Esophagus muscularis mucosa (tissue), 4 donors: ENCODE measurements at places on chromosomes 6 and 20. TPM values are rescaled to one million over a fixed set of nuclear protein-coding genes. Genes with fewer than 3 reads are reported as not detected.
A peak's percentile ranks its signal among the peaks of the same experiment; 100 is the strongest.

The SNX5 gene
- total RNA-seq, result 63.0 TPM

- DNase-seq, result no peak
- H3K36me3 ChIP-seq, result no peaks in the 10 kb centered on the region
- no peak overlapping the region for H3K4me3 ChIP-seq
- H3K4me1 ChIP-seq, result peaks cover 3% of the 10 kb centered on the region
Observed at GRCh38 chr20:47392721-47393073, 36.2 kb upstream of the ZMYND8 start.

DNA sequence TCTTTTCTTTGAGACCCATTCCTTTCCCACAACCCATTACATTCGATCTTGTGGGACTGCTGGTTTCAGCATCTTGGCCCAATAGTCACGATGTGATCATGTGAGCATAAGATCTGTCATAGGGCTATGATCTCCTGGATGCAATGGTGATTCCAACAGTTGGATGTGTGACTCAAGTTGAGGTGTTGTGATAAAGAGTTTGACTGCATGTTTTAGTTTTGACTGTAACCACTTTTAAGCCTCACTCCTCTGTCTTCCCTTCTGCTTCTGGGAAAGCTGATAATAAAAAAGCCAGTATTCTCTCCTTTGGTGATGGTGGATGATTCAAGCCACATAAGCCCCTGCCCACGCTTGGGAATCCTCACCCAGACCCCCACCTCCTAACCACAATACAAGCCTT, 117.0 kb upstream of the ASCC3 start:
- no peak overlapping the region for H3K27ac ChIP-seq
- H3K36me3 ChIP-seq, result no peaks in the 10 kb centered on the region
- H3K4me1 ChIP-seq, result no peaks in the 10 kb centered on the region

- no peak overlapping the region for H3K4me3 ChIP-seq
- no peaks in the 10 kb centered on the region for H3K4me1 ChIP-seq
- DNase-seq, result no peak
- H3K27ac ChIP-seq, result no peak overlapping the region
- no peaks in the 10 kb centered on the region for H3K27me3 ChIP-seq
- no peaks in the 10 kb centered on the region for H3K36me3 ChIP-seq
Observed at GRCh38 chr6:11908436-11909105, 103.5 kb upstream of the HIVEP1 start.

DNA sequence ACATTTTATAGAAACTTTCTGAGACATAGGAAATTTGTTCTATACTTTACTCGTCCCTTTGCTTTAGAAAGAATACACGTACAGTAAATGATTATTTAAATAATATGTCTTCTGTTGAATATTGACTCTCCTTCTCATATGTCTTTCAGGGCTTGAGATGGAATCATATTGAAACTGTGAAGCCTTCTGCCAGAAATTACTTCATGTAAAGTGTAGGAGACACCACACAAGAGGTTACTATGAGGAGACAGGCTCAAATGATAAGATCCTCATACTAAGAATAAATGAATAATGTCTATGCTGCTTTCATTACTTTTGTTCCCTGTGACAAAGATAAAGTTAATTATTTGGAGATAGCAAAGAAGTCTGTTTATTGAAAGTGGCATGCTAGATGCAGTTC, 1240.3 kb upstream of the MAP3K7 start:
- DNase-seq, result no peak
- no peak overlapping the region for H3K27ac ChIP-seq
- H3K27me3 ChIP-seq, result no peaks in the 10 kb centered on the region

GRCh38 chr6:105573556-105573955, 170.7 kb upstream of the PREP start:
- no peak overlapping the region for H3K27ac ChIP-seq
- no peaks in the 10 kb centered on the region for H3K36me3 ChIP-seq
- no peaks in the 10 kb centered on the region for H3K4me1 ChIP-seq
- no peaks in the 10 kb centered on the region for H3K27me3 ChIP-seq
- no peak overlapping the region for H3K4me3 ChIP-seq

GRCh38 chr20:24629668-24630067, 160.2 kb downstream of the SYNDIG1 start:
- H3K4me1 ChIP-seq, result peaks cover 4% of the 10 kb centered on the region
- no peaks in the 10 kb centered on the region for H3K27me3 ChIP-seq
- H3K27ac ChIP-seq, result no peak overlapping the region
- no peak overlapping the region for H3K4me3 ChIP-seq
- no peak for DNase-seq

DNA sequence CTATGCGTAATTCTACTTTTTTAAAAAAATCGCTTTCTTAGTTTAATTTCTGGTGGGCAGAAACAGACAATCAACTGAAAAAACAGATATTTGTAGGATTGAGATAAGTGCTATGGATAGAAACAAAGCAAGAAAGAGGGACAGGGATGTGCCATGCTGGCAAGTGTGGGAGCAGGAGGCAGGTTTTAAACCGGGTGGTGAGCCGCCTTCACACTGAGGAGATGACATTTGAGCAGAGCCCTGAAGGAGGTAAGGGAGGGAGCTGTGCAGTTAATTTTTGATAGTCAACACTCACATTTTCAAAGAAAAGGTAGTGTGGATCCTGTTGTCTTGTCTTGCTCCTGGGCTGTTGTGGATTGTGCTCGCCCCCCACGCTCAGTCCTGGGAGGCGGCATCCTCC, 46.8 kb upstream of the TMEM217 start:
- DNase-seq, result no peak
- H3K36me3 ChIP-seq, result peaks cover 22% of the 10 kb centered on the region
- no peak overlapping the region for H3K4me3 ChIP-seq
- no peak overlapping the region for H3K27ac ChIP-seq

DNA sequence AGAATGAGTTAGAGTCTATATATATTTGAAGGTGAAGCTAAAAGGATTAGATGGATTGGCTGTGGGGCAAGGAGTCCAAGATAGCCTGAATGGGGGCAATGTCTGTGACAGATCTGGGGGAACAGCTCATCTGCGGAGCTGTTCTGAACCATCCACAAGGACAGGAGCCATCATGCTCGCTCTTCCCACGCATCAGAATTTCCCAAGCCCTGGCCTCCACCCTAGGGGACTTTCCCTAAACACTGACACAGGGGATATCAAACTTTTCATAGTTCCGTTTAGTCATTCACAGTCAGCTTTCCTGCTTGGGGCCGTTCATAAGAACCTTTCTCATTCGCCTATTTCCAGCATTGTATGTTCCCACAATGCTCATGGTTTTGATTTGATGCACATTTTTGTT, 37.6 kb upstream of the CCN6 start:
- peaks cover 28% of the 10 kb centered on the region for H3K4me1 ChIP-seq
- H3K4me3 ChIP-seq, result no peak overlapping the region
- no peak for DNase-seq
- no peaks in the 10 kb centered on the region for H3K36me3 ChIP-seq
- peak overlapping the region; percentile 22 for H3K27ac ChIP-seq
- no peaks in the 10 kb centered on the region for H3K27me3 ChIP-seq

GRCh38 chr20:504632-505075, 38.9 kb downstream of the CSNK2A1 start:
- peaks cover 17% of the 10 kb centered on the region for H3K4me1 ChIP-seq
- peaks cover 51% of the 10 kb centered on the region for H3K36me3 ChIP-seq
- no peak overlapping the region for H3K27ac ChIP-seq
- H3K27me3 ChIP-seq, result no peaks in the 10 kb centered on the region
- DNase-seq, result no peak

GRCh38 chr20:51481341-51481914, 61.1 kb downstream of the NFATC2 start:
- DNase-seq, result no peak
- no peak overlapping the region for H3K4me3 ChIP-seq
- H3K27me3 ChIP-seq, result no peaks in the 10 kb centered on the region

- no peak overlapping the region for H3K4me3 ChIP-seq
- no peaks in the 10 kb centered on the region for H3K27me3 ChIP-seq
- H3K36me3 ChIP-seq, result no peaks in the 10 kb centered on the region
Observed at GRCh38 chr6:101502818-101503217, 109.3 kb downstream of the GRIK2 start.

GRCh38 chr6:354631-355280, 36.8 kb upstream of the IRF4 start:
- H3K27ac ChIP-seq, result no peak overlapping the region
- no peak for DNase-seq
- H3K4me1 ChIP-seq, result no peaks in the 10 kb centered on the region
- peaks cover 16% of the 10 kb centered on the region for H3K36me3 ChIP-seq
- H3K4me3 ChIP-seq, result no peak overlapping the region
- no peaks in the 10 kb centered on the region for H3K27me3 ChIP-seq

The ELOVL2 gene
- 0.26 TPM for total RNA-seq

- H3K27me3 ChIP-seq, result no peaks in the 10 kb centered on the region
- no peak for DNase-seq
- no peak overlapping the region for H3K4me3 ChIP-seq
- H3K36me3 ChIP-seq, result no peaks in the 10 kb centered on the region
- H3K27ac ChIP-seq, result peak overlapping the region; percentile 1
- H3K4me1 ChIP-seq, result no peaks in the 10 kb centered on the region
Observed at GRCh38 chr6:85143676-85144075, 306.2 kb upstream of the NT5E start.

DNA sequence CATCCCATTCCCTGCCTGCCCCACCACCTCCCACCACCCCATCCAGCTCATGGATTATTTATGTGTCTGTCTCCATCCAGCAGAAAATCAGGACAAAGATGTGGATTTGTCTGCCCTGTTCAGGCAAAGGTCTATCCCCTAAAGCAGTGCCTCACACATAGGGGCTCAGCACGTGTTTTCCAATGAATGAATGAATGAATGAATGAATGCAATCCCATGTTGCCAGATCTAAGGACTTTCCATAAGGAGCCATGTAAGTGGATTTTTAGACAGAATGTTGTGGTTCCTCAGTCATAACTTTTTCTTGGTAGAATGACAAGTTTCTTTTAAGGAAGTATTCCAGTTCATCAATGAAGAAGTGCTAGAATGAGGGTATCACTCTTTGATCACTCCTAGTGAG, 133.7 kb downstream of the RNASET2 start:
- H3K36me3 ChIP-seq, result no peaks in the 10 kb centered on the region
- H3K27me3 ChIP-seq, result no peaks in the 10 kb centered on the region
- no peak for DNase-seq
- H3K4me3 ChIP-seq, result no peak overlapping the region
- no peak overlapping the region for H3K27ac ChIP-seq

The TMC2 gene
- total RNA-seq, result not detected

DNA sequence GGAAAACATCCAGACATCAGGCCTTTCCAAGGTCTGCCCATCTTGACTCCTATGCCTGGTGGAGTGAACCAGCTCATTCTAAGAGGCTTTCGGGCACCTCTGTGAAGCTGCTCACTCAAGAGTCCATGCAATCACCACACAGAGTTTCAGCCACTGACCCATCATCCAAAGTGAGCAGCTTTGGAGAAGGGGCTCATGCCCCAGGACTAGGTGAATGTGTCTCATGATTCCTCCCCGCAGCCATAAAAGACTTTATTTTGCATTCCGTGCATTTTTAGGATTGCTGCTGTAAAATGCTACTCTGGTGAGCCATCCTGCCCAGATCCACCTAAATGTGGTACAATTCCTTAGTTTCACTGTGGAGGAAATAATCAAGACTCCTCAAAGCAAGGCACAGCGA, 44.5 kb upstream of the EZR start:
- no peak overlapping the region for H3K4me3 ChIP-seq
- DNase-seq, result no peak
- H3K36me3 ChIP-seq, result no peaks in the 10 kb centered on the region
- H3K27ac ChIP-seq, result no peak overlapping the region
- no peaks in the 10 kb centered on the region for H3K27me3 ChIP-seq

The ME1 gene
- total RNA-seq, result 25.7 TPM

- no peaks in the 10 kb centered on the region for H3K27me3 ChIP-seq
- H3K27ac ChIP-seq, result no peak overlapping the region
- H3K36me3 ChIP-seq, result no peaks in the 10 kb centered on the region
- no peaks in the 10 kb centered on the region for H3K4me1 ChIP-seq
- no peak for DNase-seq
- H3K4me3 ChIP-seq, result no peak overlapping the region
Observed at GRCh38 chr6:20565342-20565741, 31.1 kb downstream of the CDKAL1 start.

- no peak overlapping the region for H3K4me3 ChIP-seq
- no peaks in the 10 kb centered on the region for H3K27me3 ChIP-seq
- no peaks in the 10 kb centered on the region for H3K36me3 ChIP-seq
- no peak overlapping the region for H3K27ac ChIP-seq
Observed at GRCh38 chr20:47150403-47151152, 205.9 kb downstream of the ZMYND8 start.
